Sigmoid colon (tissue), 7 donors: ENCODE measurements at places on chromosomes 3 and 15. TPM values are rescaled to one million over a fixed set of nuclear protein-coding genes. Genes with fewer than 3 reads are reported as not detected.
A peak's percentile ranks its signal among the peaks of the same experiment; 100 is the strongest.

DNA sequence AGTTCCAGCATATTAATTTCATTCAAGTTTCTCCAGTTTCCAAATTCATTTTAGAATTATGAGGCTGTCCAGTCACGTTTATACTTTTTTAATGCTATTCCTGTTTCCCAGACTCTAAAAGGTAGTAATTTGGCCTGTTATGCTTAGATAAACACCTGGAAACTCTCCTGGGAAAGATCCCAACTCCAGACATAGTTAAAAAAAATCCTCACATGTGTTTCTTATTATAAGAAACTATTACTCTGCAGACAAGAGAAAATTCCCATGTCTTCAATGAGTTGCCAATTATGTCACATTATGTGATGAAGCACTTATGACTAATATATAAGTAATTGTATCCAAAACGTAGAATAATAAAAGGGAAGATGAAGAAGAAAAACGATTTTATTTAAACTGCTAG is 137.1 kb upstream of the TMC3 start:
- H3K4me3 ChIP-seq: no peak overlapping the region
- no peaks in the 10 kb centered on the region for H3K36me3 ChIP-seq
- H3K27me3 ChIP-seq: no peaks in the 10 kb centered on the region
- no peak overlapping the region for H3K27ac ChIP-seq
- no peak for DNase-seq

GRCh38 chr15:41336549-41336948 is 3.9 kb downstream of the NUSAP1 start:
- no peak overlapping the region for H3K27ac ChIP-seq
- H3K27me3 ChIP-seq: no peaks in the 10 kb centered on the region
- H3K4me3 ChIP-seq: no peak overlapping the region
- no peaks in the 10 kb centered on the region for H3K36me3 ChIP-seq
- peaks cover 13% of the 10 kb centered on the region for H3K4me1 ChIP-seq
- DNase-seq: no peak

- no peaks in the 10 kb centered on the region for H3K27me3 ChIP-seq
- H3K27ac ChIP-seq: peak overlapping the region; percentile 99
- peaks cover 40% of the 10 kb centered on the region for H3K36me3 ChIP-seq
- peaks cover 35% of the 10 kb centered on the region for H3K4me1 ChIP-seq
These were observed 1.9 kb downstream of the NFKBIZ start for GRCh38 chr3:101851072-101851770.

GRCh38 chr3:179072100-179072438 is 460 bp upstream of the ZMAT3 start:
- H3K27me3 ChIP-seq: no peaks in the 10 kb centered on the region
- peak; percentile 70 for DNase-seq
- peak overlapping the region; percentile 67 for H3K4me3 ChIP-seq
- peaks cover under 1% of the 10 kb centered on the region for H3K36me3 ChIP-seq

- no peak overlapping the region for H3K27ac ChIP-seq
- H3K36me3 ChIP-seq: no peaks in the 10 kb centered on the region
- H3K27me3 ChIP-seq: no peaks in the 10 kb centered on the region
These were observed 42.1 kb downstream of the CDCP1 start for GRCh38 chr3:45103753-45104714.

- no peaks in the 10 kb centered on the region for H3K27me3 ChIP-seq
- H3K27ac ChIP-seq: no peak overlapping the region
- peaks cover 24% of the 10 kb centered on the region for H3K4me1 ChIP-seq
- no peak for DNase-seq
- H3K36me3 ChIP-seq: no peaks in the 10 kb centered on the region
- no peak overlapping the region for H3K4me3 ChIP-seq
These were observed 158.0 kb downstream of the CLSTN2 start for GRCh38 chr3:140092848-140093536.

DNA sequence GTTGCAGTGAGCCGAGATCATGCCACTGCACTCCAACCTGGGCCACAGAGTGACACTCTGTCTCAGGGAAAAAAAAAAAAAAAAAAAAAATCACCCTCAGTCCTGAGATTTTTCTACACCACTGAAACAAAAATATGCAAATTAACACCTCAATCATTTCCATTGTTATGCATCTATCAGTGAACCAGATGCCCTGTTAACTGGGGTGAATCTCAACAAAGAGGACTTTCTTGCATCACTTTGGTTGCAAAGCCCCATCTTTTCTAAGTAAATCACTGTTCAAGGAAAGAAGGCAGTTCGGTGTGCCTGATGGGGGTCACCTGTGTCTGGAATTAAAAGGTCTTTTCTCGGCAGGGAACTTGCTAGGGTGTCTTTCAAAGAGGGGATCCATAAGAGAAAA is 421.6 kb downstream of the EPHB1 start:
- H3K27me3 ChIP-seq: no peaks in the 10 kb centered on the region
- DNase-seq: no peak
- H3K36me3 ChIP-seq: no peaks in the 10 kb centered on the region
- H3K27ac ChIP-seq: no peak overlapping the region
- H3K4me3 ChIP-seq: no peak overlapping the region
- H3K4me1 ChIP-seq: no peaks in the 10 kb centered on the region

GRCh38 chr3:102068327-102068726 is 219.0 kb downstream of the NFKBIZ start:
- H3K4me1 ChIP-seq: no peaks in the 10 kb centered on the region
- H3K27me3 ChIP-seq: no peaks in the 10 kb centered on the region
- H3K36me3 ChIP-seq: no peaks in the 10 kb centered on the region
- no peak overlapping the region for H3K4me3 ChIP-seq
- DNase-seq: no peak

GRCh38 chr3:127740136-127740915 is 67.6 kb downstream of the ABTB1 start:
- H3K4me3 ChIP-seq: no peak overlapping the region
- H3K36me3 ChIP-seq: no peaks in the 10 kb centered on the region
- no peaks in the 10 kb centered on the region for H3K27me3 ChIP-seq
- DNase-seq: no peak

GRCh38 chr3:48503401-48504050 is 448 bp downstream of the SHISA5 start:
- no peaks in the 10 kb centered on the region for H3K27me3 ChIP-seq
- peaks cover 23% of the 10 kb centered on the region for H3K4me1 ChIP-seq
- peak overlapping the region; percentile 78 for H3K4me3 ChIP-seq
- H3K27ac ChIP-seq: peak overlapping the region; percentile 88

DNA sequence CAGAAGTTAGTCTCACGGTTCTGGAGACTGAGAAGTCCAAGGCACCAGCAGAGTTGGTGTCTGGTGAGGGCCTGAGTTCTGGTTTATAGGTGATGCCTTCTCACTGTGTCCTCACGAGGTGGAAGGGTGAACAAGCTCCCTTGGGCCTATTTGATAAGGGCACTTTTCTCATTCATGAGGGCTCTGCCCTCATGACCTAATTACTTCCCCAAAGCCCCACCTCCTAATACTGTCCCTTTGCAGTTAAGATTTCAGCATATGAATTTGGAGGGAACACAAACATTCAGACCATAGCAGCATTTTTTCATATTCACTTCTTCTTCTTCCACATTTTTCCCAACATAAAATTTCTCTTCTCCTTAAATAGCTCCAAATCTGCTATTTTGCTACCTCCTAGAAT is 41.5 kb downstream of the TMEM41A start:
- no peak overlapping the region for H3K27ac ChIP-seq
- no peak overlapping the region for H3K4me3 ChIP-seq
- DNase-seq: no peak
- no peaks in the 10 kb centered on the region for H3K4me1 ChIP-seq

GRCh38 chr3:184361932-184362667 is 590 bp downstream of the POLR2H start:
- no peaks in the 10 kb centered on the region for H3K27me3 ChIP-seq
- H3K36me3 ChIP-seq: peaks cover 13% of the 10 kb centered on the region
- peaks cover 34% of the 10 kb centered on the region for H3K4me1 ChIP-seq
- peak; percentile 89 for DNase-seq
- peak overlapping the region; percentile 92 for H3K4me3 ChIP-seq

- H3K27ac ChIP-seq: no peak overlapping the region
- no peaks in the 10 kb centered on the region for H3K36me3 ChIP-seq
- no peaks in the 10 kb centered on the region for H3K27me3 ChIP-seq
- H3K4me3 ChIP-seq: no peak overlapping the region
- DNase-seq: no peak
- H3K4me1 ChIP-seq: no peaks in the 10 kb centered on the region
These were observed 253.9 kb downstream of the RPLP1 start for GRCh38 chr15:69706353-69707097.

DNA sequence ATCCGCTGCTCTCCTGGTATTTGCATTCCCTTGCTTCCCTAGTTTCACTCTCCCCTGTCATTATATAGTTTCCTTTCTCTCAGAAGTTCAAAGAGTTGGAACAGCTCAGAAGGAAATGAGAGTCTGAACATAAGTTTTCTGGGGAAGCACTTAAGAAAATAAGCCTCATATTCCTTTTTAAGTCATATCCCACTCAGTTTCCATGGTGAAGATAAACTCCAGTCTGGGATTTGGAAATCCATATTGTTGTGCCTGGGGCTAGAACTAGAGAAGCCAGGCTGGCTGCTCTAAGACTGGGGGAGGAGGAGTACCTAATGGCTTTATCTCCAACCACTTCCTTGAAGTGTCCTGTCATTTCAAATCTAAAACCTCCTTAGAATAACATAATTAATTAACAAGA is 134.2 kb upstream of the ALCAM start:
- no peak overlapping the region for H3K4me3 ChIP-seq
- H3K27me3 ChIP-seq: no peaks in the 10 kb centered on the region
- H3K4me1 ChIP-seq: no peaks in the 10 kb centered on the region

DNA sequence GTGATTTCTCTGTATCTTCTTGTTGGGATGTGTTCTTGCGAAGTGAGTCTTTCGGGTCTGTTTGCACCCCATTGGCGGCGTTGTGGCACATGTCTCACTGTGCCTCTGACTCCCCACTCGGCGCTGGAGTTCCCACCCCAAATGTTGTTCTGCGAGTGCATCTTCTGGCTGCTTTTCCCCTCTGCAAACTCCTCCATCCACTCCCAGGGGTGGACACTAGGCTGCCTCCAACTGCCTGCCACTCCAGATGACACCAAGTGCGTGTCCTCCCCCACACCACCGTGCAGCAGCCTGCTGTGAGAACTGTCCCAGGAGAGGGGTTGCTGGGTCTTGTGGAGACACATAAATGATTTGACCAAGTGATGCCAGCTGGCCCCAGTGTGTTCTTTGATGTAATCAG is 17.6 kb downstream of the EFCC1 start:
- no peaks in the 10 kb centered on the region for H3K36me3 ChIP-seq
- H3K27ac ChIP-seq: peak overlapping the region; percentile 69
- no peaks in the 10 kb centered on the region for H3K27me3 ChIP-seq
- peaks cover 22% of the 10 kb centered on the region for H3K4me1 ChIP-seq

GRCh38 chr15:31248263-31248662 is 78.4 kb upstream of the KLF13 start:
- H3K4me1 ChIP-seq: peaks cover 7% of the 10 kb centered on the region
- H3K27ac ChIP-seq: no peak overlapping the region
- H3K36me3 ChIP-seq: no peaks in the 10 kb centered on the region
- H3K4me3 ChIP-seq: no peak overlapping the region

GRCh38 chr15:78907577-78907976 is 34.9 kb downstream of the MORF4L1 start:
- no peak for DNase-seq
- peak overlapping the region; percentile 46 for H3K27ac ChIP-seq
- H3K4me1 ChIP-seq: no peaks in the 10 kb centered on the region
- H3K36me3 ChIP-seq: no peaks in the 10 kb centered on the region
- H3K4me3 ChIP-seq: no peak overlapping the region

DNA sequence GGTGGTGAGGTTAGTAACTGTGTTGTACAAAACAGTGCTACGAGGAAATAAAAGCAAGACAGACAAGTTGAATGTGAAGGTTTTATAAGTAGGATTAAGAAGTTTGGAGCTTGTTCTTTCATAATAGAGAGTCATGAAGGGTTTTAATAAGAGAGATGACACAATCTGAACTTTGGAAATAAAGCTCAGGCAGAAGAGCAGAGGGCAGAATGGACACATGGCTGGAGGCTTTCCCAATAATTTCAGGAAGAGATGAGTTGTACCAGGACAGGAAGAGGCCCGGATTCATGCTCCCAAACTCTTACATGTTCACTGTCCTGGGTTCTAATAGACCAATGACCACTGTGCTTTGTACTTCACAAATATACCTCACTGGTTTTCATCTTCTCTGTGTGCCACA is 194.8 kb downstream of the SLC9A9 start:
- no peak for DNase-seq
- H3K4me3 ChIP-seq: no peak overlapping the region
- no peaks in the 10 kb centered on the region for H3K27me3 ChIP-seq
- no peak overlapping the region for H3K27ac ChIP-seq
- no peaks in the 10 kb centered on the region for H3K36me3 ChIP-seq

Gene GOLGA8Q
- 1.5 TPM for total RNA-seq

Gene HRG
- not detected for total RNA-seq

Gene SAMD7
- total RNA-seq: not detected

Gene HCLS1
- total RNA-seq: 51.4 TPM

Gene CLEC3B
- 58.9 TPM for total RNA-seq

Gene NIPA2
- total RNA-seq: 21.6 TPM

Gene HTR3E
- not detected for total RNA-seq

Gene C3orf85
- not detected for total RNA-seq

Gene SUCNR1
- total RNA-seq: 0.36 TPM

Gene HIGD1A
- total RNA-seq: 195 TPM

Gene THBS1
- total RNA-seq: 3,974 TPM

Gene RAB5A
- total RNA-seq: 61.4 TPM
